ENCODE measurements at places on chromosomes 4 and X.

- no peak for DNase-seq
These were observed 93.4 kb upstream of the RXFP1 start for GRCh38 chr4:158428242-158428641.

- DNase-seq, result no peak
These were observed 82.8 kb downstream of the NAT8L start for GRCh38 chr4:2141762-2142451.

DNA sequence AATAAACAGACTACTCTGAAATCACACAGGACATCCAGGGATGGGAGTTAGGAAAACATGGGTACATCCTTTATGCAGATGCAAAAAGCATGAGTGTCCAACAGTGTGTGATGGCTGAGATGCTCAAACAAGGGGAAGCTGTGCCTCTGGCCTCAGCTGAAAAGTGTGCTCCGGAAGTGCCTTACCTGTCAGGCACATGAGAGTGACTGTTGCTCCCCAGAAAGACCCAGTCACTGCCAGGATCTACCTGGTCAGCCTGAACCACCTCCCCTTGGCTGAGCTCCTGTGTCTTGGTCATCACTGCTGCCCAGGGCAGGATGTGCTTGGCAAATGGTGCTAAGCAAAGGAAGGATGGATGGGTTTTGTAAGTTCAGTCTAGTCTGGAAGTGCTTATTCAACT is 4.0 kb downstream of the PPP2R2C start:
- no peak for DNase-seq

DNA sequence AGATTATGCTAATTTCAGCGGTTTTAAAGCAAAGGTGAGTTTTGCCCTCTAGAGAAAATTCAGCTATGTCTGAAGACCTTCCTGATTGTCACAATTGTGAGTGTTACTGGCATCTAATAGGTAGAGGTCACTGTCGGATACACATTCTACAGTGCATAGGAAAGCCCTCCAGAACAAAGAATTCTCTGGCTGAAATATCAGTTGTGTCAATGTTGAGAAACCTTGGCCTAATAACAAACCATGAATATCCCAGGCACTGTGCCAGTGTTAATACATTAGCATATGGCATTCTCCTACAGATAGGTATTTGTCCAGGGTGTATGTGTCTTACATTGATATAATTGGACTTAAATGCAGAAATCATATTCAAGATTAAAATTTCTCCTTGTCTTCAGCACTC is 294.3 kb downstream of the FSTL5 start:
- DNase-seq, result no peak

DNA sequence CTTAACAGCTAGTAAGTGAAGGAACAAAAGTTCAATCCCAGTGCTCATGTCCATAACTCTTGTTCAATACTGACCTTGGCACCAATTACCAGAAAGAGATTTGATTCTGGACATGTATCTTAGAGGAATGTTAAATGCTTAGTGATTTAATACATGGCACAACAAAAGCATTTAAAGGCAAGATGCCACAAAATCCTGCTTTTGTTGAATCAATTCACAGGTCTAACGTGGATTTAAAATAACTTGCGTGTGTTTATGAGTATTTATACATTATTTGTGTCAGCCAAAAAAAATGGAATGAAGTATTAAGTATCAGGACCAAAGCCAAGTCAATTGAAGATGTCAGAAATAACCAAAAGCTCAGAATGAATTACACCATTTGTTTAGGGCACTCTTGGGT is 85.4 kb upstream of the GIMD1 start:
- no peak for DNase-seq

DNA sequence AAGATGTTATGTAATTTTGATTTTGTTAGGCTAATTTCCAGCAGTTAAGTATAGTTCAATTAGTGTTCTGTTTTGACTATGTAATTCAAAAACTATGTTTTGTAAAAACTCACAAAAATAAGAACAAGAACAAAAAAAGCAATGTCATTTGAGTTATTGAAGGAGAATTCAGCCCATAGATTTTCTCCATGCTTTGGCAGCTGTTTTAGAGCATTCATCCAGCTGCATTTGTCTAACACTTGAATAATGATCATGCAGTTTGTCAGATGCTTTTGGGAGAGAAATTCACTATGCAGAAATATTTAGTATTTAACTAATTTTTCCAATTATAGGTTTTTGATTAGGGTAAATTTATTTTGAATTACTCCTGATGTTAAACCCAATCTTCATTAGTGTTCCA is 14.2 kb downstream of the CPE start:
- no peak for DNase-seq

Measured in activated effector memory CD4-positive, alpha-beta T cell treated with Interleukin-2 at 50 U/mL for 16 hours (primary cell).